ENCODE measurements at places on chromosomes 4 and X.

GRCh38 chrX:69293776-69294601 lies 128.7 kb upstream of the PJA1 start:
- DNase-seq = no peak

- DNase-seq = no peak
These were observed 18.3 kb downstream of the G3BP2 start for GRCh38 chr4:75654905-75655304.

DNA sequence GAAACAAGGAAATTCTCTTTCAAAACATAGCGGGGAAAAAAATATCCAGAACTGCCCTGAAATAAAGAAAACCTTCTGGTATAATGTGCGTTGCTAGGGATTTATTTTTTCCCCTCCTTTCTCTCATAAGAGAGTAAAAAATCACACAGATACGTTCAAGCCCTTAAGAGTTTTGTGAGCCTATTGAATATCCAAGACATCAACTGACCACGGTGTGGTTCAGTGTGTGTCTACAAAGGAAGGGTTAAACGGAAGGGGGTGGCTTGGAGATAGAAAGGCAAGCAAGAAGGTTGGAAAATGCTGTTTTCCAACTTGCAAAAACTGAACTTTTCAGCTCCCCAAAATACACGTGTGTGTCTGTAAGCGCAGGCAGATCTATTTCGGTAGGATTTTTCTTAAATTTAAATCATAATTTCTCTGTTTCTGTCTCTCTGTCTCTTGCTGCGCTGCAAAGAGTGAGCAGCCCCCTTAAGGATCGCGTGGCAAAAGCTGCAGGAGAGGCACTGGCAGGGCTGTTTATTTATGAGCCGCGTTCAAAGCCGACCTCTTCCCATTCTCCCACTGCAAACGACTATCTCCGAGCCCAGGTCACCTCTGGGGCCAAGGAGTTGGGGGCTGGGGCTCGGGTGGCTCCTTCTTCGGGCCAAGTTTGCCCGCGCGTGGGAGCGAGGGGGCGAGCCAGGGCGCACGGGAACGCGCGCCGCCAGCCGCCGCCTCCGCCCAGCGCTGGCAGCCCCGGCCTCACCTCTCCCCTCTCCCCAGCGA lies 492 bp upstream of the SLIT2 start:
- no peak for DNase-seq

- DNase-seq = no peak
These were observed 100.9 kb downstream of the LCORL start for GRCh38 chr4:17920681-17921080.

- DNase-seq = no peak
These were observed 150.0 kb downstream of the CBR4 start for GRCh38 chr4:168859888-168860694.

DNA sequence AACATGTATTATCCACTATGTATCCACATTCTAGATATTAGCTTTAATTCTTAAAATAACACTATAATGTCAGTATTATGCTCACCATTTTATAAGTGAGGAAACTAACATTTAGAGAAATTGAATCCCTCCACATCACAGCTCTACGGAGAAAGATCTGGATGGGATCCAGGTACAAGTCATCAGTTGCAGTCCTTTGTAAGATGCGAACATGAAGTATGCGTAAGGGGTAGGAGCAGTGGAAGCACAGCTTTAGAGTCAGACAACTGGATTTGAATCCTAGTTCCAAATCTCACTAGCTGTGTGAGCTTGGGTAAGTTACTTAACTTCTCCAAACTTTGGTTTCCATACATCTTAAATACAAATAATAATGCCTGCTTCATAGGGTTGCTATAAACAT lies 162.5 kb downstream of the ATP10D start:
- DNase-seq = no peak

GRCh38 chrX:275476-275966 lies 5.7 kb upstream of the PLCXD1 start:
- DNase-seq = no peak

GRCh38 chr4:99324361-99324760 lies 3.2 kb upstream of the ADH1B start:
- DNase-seq = no peak

All from umbilical cord (tissue), 2 donors.